ENCODE measurements at places on chromosomes 3 and 15. TPM values are rescaled to one million over a fixed set of nuclear protein-coding genes. Genes with fewer than 3 reads are reported as not detected.

Gene LRRC28
- 14.3 TPM for total RNA-seq

Gene PRR20G
- not detected for total RNA-seq

GRCh38 chr3:148615382-148615781, 82.3 kb upstream of the AGTR1 start:
- DNase-seq, result no peak

DNA sequence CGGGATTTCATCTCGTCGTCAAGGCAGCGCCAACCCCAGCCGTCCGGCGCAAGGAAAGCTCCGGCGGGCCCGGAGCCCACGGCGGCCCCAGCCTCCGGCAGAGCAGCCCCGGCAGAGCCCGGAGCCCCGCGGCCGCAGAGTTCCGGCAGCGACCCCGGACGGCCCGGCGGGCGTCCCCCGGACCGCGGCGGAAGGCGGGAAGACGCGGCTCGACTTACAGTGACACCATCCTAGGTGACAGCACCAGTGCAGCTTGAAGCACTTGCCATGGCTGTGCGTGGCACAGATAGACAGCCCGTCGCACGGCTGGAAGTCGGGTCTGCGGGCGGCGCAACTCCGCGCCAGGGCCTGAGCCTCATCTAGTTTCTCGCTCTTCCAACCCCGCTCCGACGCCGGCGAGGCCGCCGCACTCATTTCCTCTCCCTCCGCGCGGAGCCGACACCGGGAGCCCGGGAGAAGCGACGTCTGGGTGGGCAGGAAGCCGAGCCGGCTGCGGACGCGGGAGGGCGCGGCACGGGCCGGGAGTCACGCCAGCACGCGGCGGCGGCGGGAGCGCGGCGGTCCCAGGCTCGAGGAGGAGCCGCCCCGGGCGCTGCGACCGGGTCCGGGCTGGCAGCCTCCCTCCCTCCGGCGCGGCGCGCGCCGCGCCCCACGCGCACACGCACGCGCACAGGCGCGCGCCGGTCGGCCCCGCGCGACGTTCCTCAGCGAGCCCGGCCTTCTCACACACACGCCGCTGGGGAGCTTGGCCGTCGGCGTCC, at the start of gene C3orf70:
C3orf70 (minus strand) TSS at position 651 of the 761 bp plus-strand sequence; CDS start at position 414, 237 bp downstream.
- peak; percentile 72 for DNase-seq

DNA sequence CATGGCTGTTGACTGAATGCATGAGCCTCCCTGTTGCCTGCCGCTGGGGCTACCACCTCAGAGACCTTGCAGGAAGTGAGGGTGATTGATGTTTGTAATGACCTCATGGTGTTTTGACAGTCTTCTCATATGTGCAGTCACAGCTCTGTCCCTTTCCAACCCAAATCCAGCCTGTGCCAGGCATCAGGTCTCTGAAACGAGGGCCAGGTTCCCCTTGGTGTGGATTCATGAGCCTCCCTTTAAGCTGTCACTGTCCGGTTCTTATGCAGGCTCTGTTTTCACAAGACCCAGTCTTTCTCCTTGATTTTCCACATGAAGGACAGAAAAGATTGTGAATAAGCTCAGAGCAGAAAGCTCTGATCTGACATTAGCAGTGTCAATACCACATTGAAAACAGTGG, 43.1 kb downstream of the CEMIP start:
- DNase-seq, result no peak

DNA sequence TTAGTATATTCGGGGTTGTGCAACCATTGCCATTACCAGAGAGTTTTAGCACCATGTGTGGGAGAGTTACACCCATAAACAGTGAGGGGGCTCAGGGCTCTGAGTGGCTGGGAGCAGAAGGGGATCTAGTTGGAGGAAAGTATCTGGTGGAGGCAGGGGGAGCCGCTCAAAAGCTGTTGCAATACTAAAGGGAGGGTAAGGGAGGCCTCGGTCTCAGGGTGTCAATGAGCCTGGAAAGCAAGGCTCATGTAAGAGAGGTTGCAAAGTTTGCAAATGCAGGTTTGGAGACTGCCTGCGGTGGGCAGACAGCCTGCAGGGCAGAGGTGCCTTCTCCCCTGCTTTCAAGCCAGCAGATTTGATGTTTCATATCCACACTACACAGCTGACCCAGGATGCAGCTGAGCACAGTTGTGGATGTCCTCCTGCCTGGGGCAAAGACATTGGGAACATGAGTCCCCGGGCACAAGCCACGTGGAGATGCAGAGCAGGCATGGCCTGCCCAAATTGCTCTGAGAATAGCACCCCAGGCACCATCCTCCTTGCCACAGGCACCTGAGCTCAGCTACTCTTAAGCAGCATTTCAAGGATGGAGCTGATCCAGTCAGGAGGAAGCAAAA, 181.4 kb downstream of the TLE3 start:
- DNase-seq, result no peak

DNA sequence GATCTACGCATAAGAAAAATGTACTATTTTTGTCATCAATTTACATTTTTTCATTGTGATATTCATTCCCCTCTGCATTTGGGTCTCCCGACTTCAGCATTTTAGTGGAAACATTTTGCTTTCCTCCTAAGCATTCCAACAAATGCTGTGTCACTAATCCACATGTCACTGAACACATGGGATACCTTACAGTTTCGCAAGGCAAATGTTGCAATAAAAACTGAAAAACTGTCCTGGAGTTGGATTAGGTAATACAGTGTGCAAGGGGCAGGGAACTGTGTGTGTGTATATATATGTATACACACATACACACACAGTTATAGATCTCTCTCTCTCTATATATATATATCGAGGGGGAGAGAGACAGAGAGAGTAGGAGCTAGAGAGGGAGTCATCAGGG, 632.2 kb downstream of the MAGI1 start:
- no peak for DNase-seq

Gene PLCL2
- 9.6 TPM for total RNA-seq

GRCh38 chr15:42079401-42079908, 14.9 kb downstream of the PLA2G4D start:
- DNase-seq, result no peak

Gene MINDY2
- total RNA-seq, result 4.7 TPM

DNA sequence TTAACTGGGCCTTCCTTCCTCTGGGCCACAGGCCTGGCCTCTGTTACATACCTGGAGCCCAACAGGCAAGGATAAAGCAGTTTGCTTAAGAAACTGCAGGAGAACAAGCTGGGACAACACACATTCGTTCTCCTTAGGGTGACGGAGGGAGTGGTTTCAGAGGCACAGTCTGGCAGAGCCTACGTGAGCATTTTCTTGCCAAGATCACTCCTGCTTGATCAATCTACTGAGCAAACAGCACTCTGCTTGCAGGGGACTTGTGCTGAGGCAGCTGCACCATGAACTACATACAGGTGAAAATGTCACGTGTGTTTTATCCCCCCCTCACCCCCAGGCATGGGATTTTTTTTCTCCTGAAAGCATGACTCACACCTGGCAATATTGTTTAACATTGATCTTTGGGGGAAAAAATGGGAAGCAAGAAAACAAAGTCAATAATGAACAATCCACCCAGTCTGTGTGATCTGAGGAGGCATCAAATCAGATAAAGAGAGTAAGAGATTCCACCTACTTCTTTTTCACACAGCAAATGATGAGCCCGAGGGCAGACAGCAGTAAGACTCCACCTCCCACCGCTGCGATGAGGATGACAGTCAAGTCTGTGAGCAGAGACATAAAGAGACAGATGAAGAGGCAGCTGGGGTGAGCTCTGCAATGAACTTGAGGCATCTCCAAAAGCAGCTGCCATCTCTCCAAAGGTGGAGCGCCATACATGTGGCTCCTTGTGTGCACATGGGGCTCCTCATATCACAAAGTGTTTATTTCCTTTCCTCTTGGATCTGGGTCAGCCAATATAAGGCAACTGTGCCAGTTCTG, 57.4 kb downstream of the CDCP1 start:
- no peak for DNase-seq

GRCh38 chr3:50336452-50337174, 4.0 kb downstream of the RASSF1 start:
- DNase-seq, result no peak

- no peak for DNase-seq
Measured at GRCh38 chr3:20022954-20023622, 11.0 kb upstream of the PP2D1 start.

Gene CCR3
- total RNA-seq, result not detected

- no peak for DNase-seq
Measured at GRCh38 chr3:172317481-172317880, 130.8 kb downstream of the GHSR start.

- DNase-seq, result no peak
Measured at GRCh38 chr15:27134481-27134880, 163.5 kb downstream of the GABRG3 start.

DNA sequence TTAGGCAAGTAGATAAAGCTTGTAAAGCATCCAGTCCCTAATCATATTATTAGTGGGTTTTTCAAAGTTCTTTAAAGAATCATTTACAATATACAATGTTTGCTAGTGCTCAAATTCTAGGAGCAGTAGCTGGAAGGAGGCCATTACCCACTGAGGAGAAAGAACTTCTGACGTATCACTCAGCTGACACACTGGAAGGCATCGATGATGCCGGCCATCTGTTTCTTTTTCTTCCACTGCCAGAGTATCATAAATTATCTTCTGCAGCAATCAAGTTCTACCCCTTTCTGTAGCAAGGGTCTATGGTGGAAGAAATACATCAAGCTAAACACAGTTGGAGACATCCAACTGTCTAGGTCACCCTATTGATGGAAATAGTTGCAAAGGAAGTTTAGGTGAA, 243.2 kb upstream of the LRRN1 start:
- no peak for DNase-seq

DNA sequence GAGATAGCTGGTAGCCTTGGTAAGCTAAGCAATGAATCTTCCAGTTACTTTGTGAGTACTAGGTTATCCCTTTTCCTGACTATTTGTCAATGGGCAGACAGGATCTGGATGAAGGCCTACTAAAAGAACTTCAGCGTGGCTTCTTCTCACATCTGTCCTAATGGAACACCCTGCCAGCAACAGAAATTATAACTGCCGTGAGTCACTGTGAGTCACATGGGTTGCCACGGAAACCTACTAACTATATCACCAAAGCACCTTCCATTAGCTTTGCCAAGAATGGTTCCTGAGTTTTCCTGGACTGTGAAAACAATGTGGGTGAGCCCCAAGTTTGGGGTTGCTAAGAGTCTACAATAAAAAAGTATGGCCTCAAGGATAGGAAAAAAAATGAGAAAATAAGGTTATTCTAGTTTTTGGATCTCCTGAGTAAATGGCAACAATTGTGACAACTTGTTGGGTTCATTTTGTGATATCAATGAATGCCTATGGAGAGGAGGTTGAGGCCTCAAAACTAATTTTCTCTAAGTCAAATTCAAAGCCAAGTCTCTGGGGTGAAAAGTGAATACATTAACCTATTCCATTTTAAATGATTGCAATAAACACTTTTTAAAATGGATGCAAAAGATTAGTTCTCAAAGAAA, 195.1 kb upstream of the ICE2 start:
- peak; percentile 87 for DNase-seq

- no peak for DNase-seq
Measured at GRCh38 chr3:55742022-55742831, 255.1 kb upstream of the WNT5A start.

DNA sequence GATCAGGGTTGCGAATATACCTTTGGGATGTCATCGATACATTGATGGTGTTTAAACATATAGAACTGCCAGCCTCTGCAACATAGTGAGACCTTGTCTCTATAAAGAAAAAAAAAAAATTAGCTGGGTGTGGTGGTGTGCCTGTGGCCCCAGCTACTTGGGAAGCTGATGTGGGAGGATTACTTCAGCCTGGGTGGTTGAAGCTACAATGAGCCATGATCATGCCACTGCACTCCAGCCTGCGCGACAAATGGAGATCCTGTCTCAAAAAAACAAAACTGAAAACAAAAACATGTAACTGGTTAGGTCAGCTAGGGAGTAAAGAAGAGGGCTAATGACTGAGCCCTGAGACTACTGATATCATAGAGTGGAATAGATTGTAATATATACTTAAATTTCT, 30.7 kb upstream of the MGA start:
- no peak for DNase-seq

DNA sequence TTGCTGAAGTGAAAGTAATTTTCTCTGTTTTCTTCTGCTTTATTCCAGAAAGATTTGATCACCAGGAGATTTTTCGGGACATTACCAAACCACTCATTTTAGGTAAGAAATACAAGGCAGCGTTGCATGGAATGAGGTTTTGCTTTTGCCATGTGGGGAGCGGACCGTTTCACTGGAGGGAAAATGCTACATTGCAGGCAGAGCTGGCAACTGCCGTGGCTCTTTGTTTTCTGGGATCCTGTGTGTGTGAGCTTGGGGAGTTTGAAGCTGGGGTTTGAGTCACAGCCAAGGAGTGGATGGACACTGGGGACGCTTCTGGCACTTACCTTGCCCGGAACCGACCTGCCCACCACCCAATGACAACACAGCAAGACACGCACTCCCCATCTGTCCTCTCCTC, 109.9 kb downstream of the APBA2 start:
- no peak for DNase-seq
